ENCODE measurements at places on chromosomes 5 and 9. TPM values are rescaled to one million over a fixed set of nuclear protein-coding genes. Genes with fewer than 3 reads are reported as not detected.

IFNA13 gene
- not detected for polyA plus RNA-seq

ANKRD31 gene
- 0.21 TPM for polyA plus RNA-seq

ASS1 gene
- polyA plus RNA-seq: not detected

HACD4 gene
- polyA plus RNA-seq: 7.9 TPM

RELL2 gene
- polyA plus RNA-seq: 3.0 TPM

PLPPR1 gene
- polyA plus RNA-seq: not detected

ZFP37 gene
- 3.0 TPM for polyA plus RNA-seq

BTNL9 gene
- not detected for polyA plus RNA-seq

SLIT3 gene
- polyA plus RNA-seq: not detected

TMEFF1 gene
- not detected for polyA plus RNA-seq

SHROOM1 gene
- not detected for polyA plus RNA-seq

ANKRD20A1 gene
- polyA plus RNA-seq: not detected

STPG3 gene
- not detected for polyA plus RNA-seq

SLCO4C1 gene
- polyA plus RNA-seq: 0.22 TPM

AGXT2 gene
- not detected for polyA plus RNA-seq

PCDHGA9 gene
- polyA plus RNA-seq: not detected

CERCAM gene
- 0.38 TPM for polyA plus RNA-seq

TOR1A gene
- polyA plus RNA-seq: 82.5 TPM

ANXA1 gene
- 621 TPM for polyA plus RNA-seq

PIP5KL1 gene
- 0.79 TPM for polyA plus RNA-seq

BARX1 gene
- polyA plus RNA-seq: not detected

NR5A1 gene
- polyA plus RNA-seq: not detected

SLC34A3 gene
- not detected for polyA plus RNA-seq

KDM4C gene
- polyA plus RNA-seq: 36.3 TPM

SKIC3 gene
- 46.4 TPM for polyA plus RNA-seq

C9orf57 gene
- polyA plus RNA-seq: not detected

SPATA31C1 gene
- not detected for polyA plus RNA-seq

KIAA1958 gene
- polyA plus RNA-seq: 0.63 TPM

OCLN gene
- polyA plus RNA-seq: 0.13 TPM

TRPM6 gene
- not detected for polyA plus RNA-seq

CTXN3 gene
- not detected for polyA plus RNA-seq

IL13 gene
- polyA plus RNA-seq: not detected

IL11RA gene
- 13.6 TPM for polyA plus RNA-seq

CDX1 gene
- not detected for polyA plus RNA-seq

HINT1 gene
- polyA plus RNA-seq: 445 TPM

MAN1B1 gene
- polyA plus RNA-seq: 37.5 TPM

OTULIN gene
- polyA plus RNA-seq: 20.4 TPM

BAAT gene
- 0.08 TPM for polyA plus RNA-seq

KIF4B gene
- not detected for polyA plus RNA-seq

Data from CD4-positive, alpha-beta memory T cell (primary cell).